ENCODE measurements at places on chromosomes 12 and 14.

- DNase-seq: no peak
Measured at GRCh38 chr12:44947163-44947562, 71.0 kb upstream of the NELL2 start.

DNA sequence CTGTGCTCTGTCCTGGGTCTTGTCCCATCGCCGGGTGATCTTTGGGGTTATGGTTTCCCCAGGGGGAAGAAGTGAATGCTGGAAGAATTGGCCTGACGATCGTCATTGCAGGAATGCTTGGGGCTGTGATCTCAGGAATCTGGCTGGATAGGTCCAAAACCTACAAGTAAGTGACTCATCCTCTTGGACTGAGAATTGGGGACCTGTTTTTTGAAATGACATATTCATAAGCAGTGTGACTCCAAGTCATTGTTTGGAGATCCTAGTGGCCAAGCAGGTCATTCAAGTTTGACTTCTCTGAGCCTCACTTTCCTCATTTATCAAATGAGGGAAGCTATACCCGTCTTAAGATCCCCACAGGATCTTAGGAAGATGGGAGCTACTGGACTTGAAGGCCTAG is 25.8 kb downstream of the ERG28 start:
- no peak for DNase-seq

DNA sequence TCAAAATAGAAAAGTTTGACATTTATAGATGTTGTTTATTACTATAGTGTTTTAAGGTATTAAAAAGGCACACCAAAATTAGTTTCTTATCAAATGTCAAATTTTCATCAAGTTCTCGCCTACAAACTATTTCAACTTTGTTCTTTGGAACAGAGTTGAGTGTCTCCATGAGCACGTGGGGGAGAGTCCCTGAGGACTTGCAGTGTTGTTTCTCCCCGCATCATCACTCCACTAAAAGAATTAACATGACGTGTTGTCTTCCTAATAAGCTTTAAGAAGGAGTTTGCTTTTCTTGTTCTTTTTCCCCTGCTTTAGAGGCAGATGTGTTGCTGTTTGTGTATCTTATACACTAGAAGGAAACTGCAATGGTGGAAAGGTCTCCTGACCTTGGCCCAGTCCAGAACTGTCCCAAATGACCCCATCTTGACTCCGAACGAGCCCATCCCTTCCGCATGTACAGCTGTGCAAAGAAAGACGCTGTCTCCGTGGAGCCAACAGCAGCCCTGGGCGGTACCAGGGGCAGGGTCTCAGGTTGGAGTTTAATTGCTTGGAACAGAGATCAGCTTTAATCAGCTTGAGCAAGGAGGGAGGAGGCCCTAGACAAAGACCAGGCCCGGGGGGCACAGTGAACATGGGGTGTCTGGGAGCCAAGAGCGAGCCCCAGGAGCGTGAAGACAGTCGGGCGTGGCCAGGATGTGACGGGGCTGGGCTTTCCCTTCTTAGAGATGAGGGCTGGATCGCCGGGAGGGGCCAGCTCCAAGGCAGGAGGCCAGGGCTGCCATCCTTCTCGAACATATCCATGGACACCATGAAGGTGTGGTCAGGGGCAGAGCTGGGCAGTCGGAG is 215.4 kb upstream of the RTL1 start:
- no peak for DNase-seq

DNA sequence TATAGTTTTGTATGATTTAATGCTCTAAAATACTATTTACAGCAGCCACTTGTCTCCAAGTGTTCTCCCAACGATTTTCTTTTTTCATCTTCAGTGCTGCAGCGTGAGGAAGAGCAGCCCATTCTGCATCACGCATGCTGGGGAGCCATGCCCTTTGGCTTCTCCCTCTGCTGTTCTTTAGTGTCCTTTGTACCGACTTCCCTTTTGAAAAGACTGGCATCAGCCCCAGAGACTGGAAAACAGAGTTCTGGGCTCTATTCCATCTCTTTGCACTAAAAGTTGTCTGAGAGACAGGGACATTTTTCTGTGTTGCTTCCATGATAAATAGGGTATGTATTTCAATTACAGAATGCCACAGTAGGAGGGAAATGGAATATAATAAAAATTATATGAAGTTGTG is 105.1 kb downstream of the RERG start:
- no peak for DNase-seq

- no peak for DNase-seq
Measured at GRCh38 chr12:22285846-22286245, 48.7 kb downstream of the ST8SIA1 start.

DNA sequence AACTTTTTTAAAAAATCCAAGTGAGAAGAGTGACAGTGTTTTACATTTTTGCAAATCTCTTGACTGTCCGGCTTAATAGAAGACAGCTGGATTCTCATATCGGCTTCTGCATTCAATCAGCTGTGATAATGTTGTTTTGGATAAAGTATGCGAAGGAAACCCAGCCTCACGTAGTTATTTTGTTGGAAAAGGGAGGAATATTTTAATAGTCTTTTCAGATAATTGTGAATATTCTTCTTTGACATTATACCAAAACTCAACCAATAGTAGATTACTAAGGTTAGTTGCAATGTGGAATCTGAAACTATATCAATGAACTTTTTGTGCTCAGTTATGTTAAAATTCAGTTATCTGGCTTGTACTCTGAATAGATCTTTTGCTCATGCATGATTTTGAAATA is 276.5 kb downstream of the ZFP36L1 start:
- DNase-seq: no peak

GRCh38 chr12:111976291-111976690 is 36.7 kb downstream of the TMEM116 start:
- DNase-seq: no peak

DNA sequence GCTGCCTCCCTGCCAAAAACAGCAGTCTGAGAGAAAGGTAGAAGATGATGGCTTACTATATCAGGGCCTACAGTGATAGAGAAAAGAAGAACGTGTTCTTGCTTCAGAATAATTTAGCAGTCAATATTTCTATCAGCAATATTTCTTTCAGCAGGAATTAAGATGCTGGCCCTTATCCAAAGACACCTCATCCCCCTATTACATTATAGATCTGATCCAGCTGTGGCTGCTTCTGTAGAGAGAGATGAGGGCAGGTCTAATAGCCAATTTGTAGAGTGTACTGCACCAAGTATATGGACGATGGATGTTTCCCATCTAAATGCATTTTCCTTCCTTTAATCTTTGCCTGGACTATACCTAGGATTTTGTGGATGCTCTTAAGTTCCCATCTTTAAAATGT is 451.7 kb downstream of the NPAS3 start:
- DNase-seq: no peak

GRCh38 chr12:16285586-16285985 is 8.1 kb upstream of the SLC15A5 start:
- no peak for DNase-seq

DNA sequence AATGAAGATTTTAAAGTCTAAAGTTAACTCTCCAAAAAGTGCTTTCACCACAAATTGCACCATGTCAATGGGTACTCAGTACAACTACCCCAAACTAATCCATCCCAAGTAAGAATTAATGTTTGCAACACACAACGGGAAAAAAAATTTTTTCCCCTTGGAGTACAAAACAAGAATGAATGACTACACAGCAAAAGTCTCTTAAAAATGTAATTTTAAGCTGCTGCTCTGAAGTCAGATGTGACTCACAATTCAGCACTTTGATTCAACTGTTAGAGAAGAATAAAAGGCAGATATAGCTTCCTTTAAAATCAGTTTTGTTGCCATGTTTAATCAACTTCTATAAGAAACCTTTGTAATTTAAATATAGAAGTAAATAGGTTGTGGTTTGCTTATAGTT is 42.5 kb upstream of the VPS33A start:
- DNase-seq: no peak

- DNase-seq: no peak
Measured at GRCh38 chr12:108099073-108099472, 30.0 kb upstream of the WSCD2 start.

DNA sequence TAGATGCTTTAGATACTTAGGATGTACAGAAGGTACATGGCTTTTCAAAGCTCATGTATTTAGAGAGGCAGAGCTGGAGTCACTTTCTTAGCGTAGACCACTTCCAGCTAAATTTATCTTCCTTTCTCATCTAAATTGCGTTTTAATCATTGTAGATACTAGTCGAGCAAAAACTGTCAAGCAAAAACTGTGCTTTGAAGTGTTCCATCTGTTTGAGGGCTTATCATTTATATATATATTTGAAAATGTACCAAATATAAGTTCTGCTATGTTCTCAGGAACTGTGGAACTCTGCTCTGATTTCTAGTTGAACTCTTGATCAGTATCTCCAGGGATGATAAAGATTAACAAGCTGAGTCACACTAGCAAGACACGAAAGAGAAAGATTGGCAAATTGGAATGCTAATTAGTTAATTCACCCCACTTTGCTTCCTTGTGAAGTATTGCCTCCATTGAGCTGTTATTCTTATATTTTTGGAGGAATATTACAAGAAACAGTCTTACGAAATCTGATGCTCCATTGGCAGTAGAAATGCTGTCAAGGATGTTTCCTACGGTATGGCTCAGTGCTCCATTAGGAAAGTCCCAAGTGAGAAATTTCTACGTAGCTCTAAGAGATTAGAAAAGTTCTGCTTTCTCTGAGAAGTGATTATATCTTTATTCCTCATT is 310.7 kb downstream of the AEBP2 start:
- DNase-seq: no peak

- peak; percentile 44 for DNase-seq
Measured at GRCh38 chr14:59482541-59483331, 1.5 kb downstream of the L3HYPDH start.

DNA sequence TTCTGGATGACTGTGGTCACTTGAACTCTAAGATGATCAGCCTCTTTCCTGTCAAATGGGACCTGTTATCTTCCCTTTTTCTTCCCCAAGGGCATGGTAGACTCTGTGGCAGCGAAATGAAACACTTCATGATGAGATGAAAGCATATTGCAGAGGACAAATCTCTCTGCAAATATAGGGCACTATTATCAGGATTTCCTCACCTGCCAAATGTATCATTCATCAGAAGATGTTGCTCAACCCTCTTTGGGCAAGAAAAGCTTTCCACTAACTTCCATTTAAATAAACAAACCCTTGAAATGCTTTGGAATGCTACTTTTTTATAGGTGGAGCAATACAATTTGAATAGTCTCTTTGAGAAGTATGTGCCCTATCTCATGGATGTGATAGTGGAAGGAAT is 105.0 kb downstream of the DNAH10 start:
- no peak for DNase-seq

GRCh38 chr14:89750281-89750755 is 204.2 kb downstream of the EFCAB11 start:
- no peak for DNase-seq

GRCh38 chr12:84874125-84874824 is 38.3 kb downstream of the SLC6A15 start:
- DNase-seq: peak; percentile 77

GRCh38 chr12:64039281-64039871 is 182.7 kb downstream of the KICS2 start:
- peak; percentile 90 for DNase-seq

DNA sequence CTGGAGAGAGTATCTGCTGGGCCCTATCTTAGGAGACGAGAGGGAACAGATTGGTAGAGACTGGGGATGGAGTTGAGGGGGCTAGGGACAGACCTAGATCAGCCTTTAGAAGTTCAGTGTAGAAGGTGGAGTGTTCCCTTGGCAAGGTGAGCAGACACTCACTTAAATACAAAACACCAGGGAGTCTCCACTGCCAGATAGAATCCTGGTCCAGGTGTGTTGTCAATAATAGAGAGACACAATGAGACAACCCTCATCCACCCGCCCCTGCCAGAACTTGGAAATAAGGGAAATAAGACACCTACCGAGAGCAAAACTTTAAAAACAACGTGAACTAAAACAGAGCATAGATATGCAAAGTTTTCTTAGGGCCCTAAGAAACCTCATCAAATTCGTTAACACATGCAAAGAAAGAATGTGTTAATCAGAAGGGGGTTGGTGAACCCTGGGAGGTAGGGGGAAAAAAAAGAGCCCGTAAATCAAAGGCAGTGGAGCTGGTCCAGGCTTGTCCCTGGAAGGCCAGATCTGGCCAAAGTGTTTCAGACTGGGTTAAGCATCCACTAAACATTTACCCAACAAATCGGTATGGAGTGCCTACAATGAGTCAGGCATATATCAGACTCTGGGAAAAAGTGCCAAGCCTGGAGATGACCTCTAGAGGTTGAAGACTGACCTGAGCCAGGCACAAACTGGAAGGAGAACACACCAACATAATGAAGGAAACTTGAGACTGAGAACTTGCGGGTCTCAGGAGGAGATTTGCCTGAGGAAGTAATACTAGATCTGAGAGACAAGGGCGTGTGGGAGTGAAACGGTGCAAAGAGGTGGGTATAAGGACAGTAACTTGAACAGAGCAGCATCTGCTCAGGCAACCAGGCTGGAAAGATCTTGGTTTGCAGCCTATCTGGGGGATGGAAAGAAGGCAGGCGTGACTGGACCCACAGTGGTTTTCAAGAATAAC is 37.0 kb upstream of the OTX2 start:
- no peak for DNase-seq

- no peak for DNase-seq
Measured at GRCh38 chr12:110431957-110432587, 18.1 kb downstream of the ARPC3 start.

DNA sequence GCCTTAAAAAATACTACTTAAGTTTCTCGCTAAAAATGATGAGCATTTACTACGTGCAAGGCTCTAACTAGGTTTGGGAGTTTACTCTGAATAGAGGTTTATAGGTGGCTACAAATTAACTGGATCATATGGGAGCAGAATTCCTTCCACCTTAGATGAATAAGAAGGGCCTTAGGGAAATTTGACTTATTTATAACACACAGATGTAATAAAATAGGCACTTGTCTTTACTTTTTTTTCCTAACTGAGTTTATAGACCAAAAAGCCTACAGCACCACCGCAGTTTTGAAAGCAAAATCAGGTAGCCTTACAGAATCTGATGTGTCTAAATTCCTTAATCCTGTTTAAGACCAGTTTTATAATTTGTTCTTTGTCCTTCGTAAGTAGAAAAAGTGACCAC is 10.5 kb downstream of the AEBP2 start:
- DNase-seq: no peak

- DNase-seq: no peak
Measured at GRCh38 chr12:58967561-58967960, 47.3 kb upstream of the LRIG3 start.

DNA sequence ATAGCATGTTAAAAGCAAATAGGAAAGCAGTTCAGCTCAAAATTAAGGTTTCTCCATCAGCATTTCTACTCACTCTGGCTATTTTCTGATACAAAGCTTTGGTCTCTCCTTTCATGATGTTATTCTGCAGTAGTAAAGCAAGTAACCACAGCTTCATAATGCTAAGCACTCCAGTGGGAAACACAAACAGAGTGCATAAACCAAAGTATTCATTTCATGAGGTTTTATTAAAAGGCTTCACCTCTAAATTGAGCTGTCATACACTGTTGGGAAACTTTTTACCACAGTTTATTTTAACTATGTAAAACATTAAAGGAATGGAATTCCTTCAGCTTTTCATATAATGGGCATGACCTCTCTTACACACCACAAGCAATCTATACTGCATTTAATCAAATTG is 157.9 kb upstream of the LMO3 start:
- no peak for DNase-seq

GRCh38 chr12:76690921-76691700 is 72.8 kb upstream of the ZDHHC17 start:
- no peak for DNase-seq

- DNase-seq: no peak
Measured at GRCh38 chr12:49033611-49034285, 15.2 kb upstream of the PRKAG1 start.

GRCh38 chr14:44767646-44768173 is 194.0 kb downstream of the KLHL28 start:
- DNase-seq: no peak

GRCh38 chr14:105853907-105854599 is 327.7 kb downstream of the TMEM121 start:
- no peak for DNase-seq
